Activated CD8-positive, alpha-beta T cell treated with anti-CD3 and anti-CD28 coated beads for 36 hours (primary cell): ENCODE measurements at places on chromosomes 5 and 9. TPM values are rescaled to one million over a fixed set of nuclear protein-coding genes. Genes with fewer than 3 reads are reported as not detected.

PCDHB15 gene
- total RNA-seq, result not detected

GRCh38 chr9:80520231-80520630 is 948.5 kb downstream of the TLE4 start:
- no peak overlapping the region for H3K27ac ChIP-seq
- no peak for DNase-seq
- H3K4me1 ChIP-seq, result no peaks in the 10 kb centered on the region
- no peak overlapping the region for H3K4me3 ChIP-seq
- no peaks in the 10 kb centered on the region for H3K27me3 ChIP-seq
- H3K36me3 ChIP-seq, result no peaks in the 10 kb centered on the region

- H3K4me3 ChIP-seq, result no peak overlapping the region
- H3K27ac ChIP-seq, result no peak overlapping the region
- DNase-seq, result no peak
- H3K27me3 ChIP-seq, result no peaks in the 10 kb centered on the region
Observed at GRCh38 chr5:13251623-13252376, 692.7 kb downstream of the DNAH5 start.

DNA sequence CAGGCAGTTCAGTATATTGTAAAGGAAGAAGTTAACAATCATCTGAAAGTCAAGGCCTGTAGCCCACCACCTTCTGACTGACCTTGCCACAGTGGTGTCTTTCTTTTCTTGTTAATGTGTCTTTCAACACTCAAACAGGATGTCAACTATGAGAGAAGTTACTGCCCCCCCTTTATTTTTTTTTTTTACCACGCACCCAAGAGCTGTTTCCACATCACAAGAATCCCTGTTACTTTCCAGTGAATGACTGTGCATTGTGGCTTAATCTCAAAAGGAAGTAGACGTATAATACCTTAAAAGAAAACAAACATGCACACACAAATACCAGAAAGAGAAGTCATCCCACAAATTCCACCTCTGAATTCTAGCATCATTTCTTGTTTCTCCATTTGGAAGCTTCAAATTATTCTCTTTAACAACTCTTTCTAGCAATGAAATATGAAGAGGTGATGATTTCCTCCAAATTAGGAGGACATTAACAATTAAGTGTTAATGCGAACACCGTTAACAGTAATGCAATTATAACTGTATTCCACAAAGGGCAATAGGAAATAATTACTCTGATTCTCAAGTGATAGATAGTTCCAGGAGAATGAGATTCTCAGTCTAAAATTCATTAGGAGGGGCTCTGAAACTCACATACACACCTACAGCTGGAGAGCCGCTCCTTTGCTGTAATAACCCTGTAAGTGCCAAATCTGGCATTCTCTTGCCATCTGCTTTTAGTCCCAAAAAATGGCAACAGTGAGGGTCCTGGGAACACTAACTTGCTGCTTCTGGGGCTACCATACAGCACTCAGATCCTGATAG is 201.0 kb downstream of the EFNA5 start:
- peaks cover 2% of the 10 kb centered on the region for H3K27me3 ChIP-seq
- H3K27ac ChIP-seq, result no peak overlapping the region
- H3K4me1 ChIP-seq, result peaks cover 13% of the 10 kb centered on the region
- H3K36me3 ChIP-seq, result no peaks in the 10 kb centered on the region
- DNase-seq, result no peak

- no peak overlapping the region for H3K27ac ChIP-seq
- DNase-seq, result no peak
- no peak overlapping the region for H3K4me3 ChIP-seq
- H3K36me3 ChIP-seq, result no peaks in the 10 kb centered on the region
- H3K4me1 ChIP-seq, result no peaks in the 10 kb centered on the region
- H3K27me3 ChIP-seq, result no peaks in the 10 kb centered on the region
Observed at GRCh38 chr9:32172256-32172655, 212.2 kb upstream of the ACO1 start.

GRCh38 chr5:38739011-38739704 is 106.7 kb upstream of the OSMR start:
- H3K4me3 ChIP-seq, result no peak overlapping the region
- H3K27ac ChIP-seq, result no peak overlapping the region
- peaks cover 4% of the 10 kb centered on the region for H3K27me3 ChIP-seq
- no peaks in the 10 kb centered on the region for H3K36me3 ChIP-seq

- no peak for DNase-seq
- peaks cover 9% of the 10 kb centered on the region for H3K4me1 ChIP-seq
- H3K36me3 ChIP-seq, result no peaks in the 10 kb centered on the region
- peaks cover 4% of the 10 kb centered on the region for H3K27me3 ChIP-seq
- no peak overlapping the region for H3K4me3 ChIP-seq
Observed at GRCh38 chr5:95384485-95385213, 6.5 kb upstream of the FAM81B start.
